ENCODE measurements at places on chromosomes 11 and 22. TPM values are rescaled to one million over a fixed set of nuclear protein-coding genes. Genes with fewer than 3 reads are reported as not detected.

- H3K4me3 ChIP-seq = no peak overlapping the region
- H3K27me3 ChIP-seq = no peaks in the 10 kb centered on the region
- DNase-seq = no peak
- H3K27ac ChIP-seq = peak overlapping the region; percentile 89
- no peaks in the 10 kb centered on the region for H3K36me3 ChIP-seq
These were observed 17.9 kb downstream of the POLR3H start for GRCh38 chr22:41526226-41526829.

DNA sequence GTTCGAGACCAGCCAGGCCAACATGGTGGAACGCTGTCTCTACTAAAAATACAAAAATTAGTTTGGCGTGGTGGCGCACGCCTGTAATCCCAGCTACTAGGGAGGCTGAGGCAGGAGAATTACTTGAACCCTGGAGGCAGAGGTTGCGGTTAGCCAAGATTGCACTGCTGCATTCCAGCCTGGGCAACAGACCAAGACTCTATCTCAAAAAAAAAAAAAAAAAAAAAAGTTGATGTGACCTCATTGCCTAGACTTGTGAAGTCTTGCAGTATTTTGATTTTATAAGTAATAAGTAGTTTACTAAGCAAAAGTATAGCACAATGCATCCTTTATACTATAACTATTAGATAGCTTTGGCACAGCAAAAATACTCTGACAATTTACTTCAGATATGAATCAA, 9.9 kb upstream of the CUL5 start:
- DNase-seq = no peak
- no peaks in the 10 kb centered on the region for H3K36me3 ChIP-seq
- H3K27me3 ChIP-seq = no peaks in the 10 kb centered on the region
- no peaks in the 10 kb centered on the region for H3K4me1 ChIP-seq
- H3K27ac ChIP-seq = no peak overlapping the region

GRCh38 chr11:2400069-2400761, at the start of gene TSSC4:
Gene TSSC4, plus strand, starts transcription at chr11:2400750. Its CDS starts 1,884 bp downstream, at chr11:2402634.
- H3K36me3 ChIP-seq = no peaks in the 10 kb centered on the region
- peak; percentile 99 for DNase-seq
- no peaks in the 10 kb centered on the region for H3K27me3 ChIP-seq
- H3K27ac ChIP-seq = peak within 1 kb of the TSS; percentile 98
- peak within 1 kb of the TSS; percentile 85 for H3K4me3 ChIP-seq
- H3K4me1 ChIP-seq = peaks cover 4% of the 10 kb centered on the region

GRCh38 chr11:8268530-8269400, 5.1 kb upstream of the LMO1 start:
- no peaks in the 10 kb centered on the region for H3K27me3 ChIP-seq
- no peaks in the 10 kb centered on the region for H3K4me1 ChIP-seq
- H3K27ac ChIP-seq = no peak overlapping the region
- H3K4me3 ChIP-seq = peak overlapping the region; percentile 29

GRCh38 chr11:84720706-84721402, 906.3 kb downstream of the DLG2 start:
- DNase-seq = peak; percentile 45
- no peaks in the 10 kb centered on the region for H3K36me3 ChIP-seq
- H3K27ac ChIP-seq = peak overlapping the region; percentile 48
- no peaks in the 10 kb centered on the region for H3K27me3 ChIP-seq
- H3K4me3 ChIP-seq = peak overlapping the region; percentile 49

- no peak overlapping the region for H3K27ac ChIP-seq
- H3K4me1 ChIP-seq = peaks cover 1% of the 10 kb centered on the region
- no peak overlapping the region for H3K4me3 ChIP-seq
- no peaks in the 10 kb centered on the region for H3K36me3 ChIP-seq
These were observed 34.7 kb downstream of the NECTIN1 start for GRCh38 chr11:119694334-119694733.

GRCh38 chr22:35538801-35539321, 1.8 kb upstream of the RASD2 start:
- DNase-seq = no peak
- no peaks in the 10 kb centered on the region for H3K36me3 ChIP-seq
- no peaks in the 10 kb centered on the region for H3K27me3 ChIP-seq

DNA sequence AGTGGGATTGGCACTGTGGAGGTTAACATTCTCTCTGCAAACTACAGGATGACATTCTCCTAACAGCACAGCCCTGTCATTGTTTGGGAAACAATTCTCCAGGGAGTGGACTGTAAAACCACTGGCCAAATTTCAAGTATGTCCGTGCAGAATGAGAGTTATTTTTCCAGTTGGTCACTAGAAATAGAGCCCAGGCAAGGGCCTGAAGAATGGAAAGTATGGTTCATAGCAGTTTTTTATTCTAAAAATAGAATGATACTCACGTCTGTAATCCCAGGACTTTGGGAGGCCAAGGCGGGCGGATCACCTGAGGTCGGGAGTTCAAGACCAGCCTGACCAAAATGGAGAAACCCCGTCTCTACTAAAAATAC, 39.0 kb upstream of the CD44 start:
- H3K4me3 ChIP-seq = no peak overlapping the region
- H3K36me3 ChIP-seq = no peaks in the 10 kb centered on the region
- no peak overlapping the region for H3K27ac ChIP-seq
- H3K27me3 ChIP-seq = no peaks in the 10 kb centered on the region

- no peaks in the 10 kb centered on the region for H3K27me3 ChIP-seq
- peaks cover 2% of the 10 kb centered on the region for H3K4me1 ChIP-seq
- no peaks in the 10 kb centered on the region for H3K36me3 ChIP-seq
- no peak overlapping the region for H3K4me3 ChIP-seq
- no peak overlapping the region for H3K27ac ChIP-seq
- DNase-seq = no peak
These were observed 123.1 kb downstream of the ARHGAP42 start for GRCh38 chr11:100810146-100810545.

GRCh38 chr22:37951305-37951704, 2.1 kb downstream of the C22orf23 start:
- DNase-seq = no peak
- no peak overlapping the region for H3K27ac ChIP-seq
- H3K4me1 ChIP-seq = peaks cover 7% of the 10 kb centered on the region
- no peak overlapping the region for H3K4me3 ChIP-seq
- no peaks in the 10 kb centered on the region for H3K27me3 ChIP-seq
- H3K36me3 ChIP-seq = no peaks in the 10 kb centered on the region

DNA sequence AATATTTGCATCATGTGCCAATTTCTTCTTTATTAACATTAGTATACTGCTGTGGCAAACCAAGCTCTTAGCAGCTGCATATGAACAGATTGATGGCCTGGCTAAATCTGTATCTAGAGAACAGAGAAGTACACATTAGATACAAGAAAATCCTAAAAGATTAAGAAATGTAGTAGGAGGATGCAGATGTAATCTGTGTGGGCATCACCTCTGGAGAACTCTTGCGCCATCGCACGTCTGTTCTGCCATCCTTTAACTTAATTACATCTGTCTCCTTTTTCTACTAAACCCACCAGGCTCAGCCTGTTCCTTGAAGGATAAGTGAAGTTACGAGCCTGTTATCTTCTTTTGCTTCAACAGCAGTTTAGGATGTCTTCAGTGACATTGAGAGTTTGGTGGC, 196.4 kb upstream of the PITPNB start:
- H3K27ac ChIP-seq = no peak overlapping the region
- no peaks in the 10 kb centered on the region for H3K27me3 ChIP-seq
- DNase-seq = no peak
- H3K36me3 ChIP-seq = no peaks in the 10 kb centered on the region
- H3K4me3 ChIP-seq = no peak overlapping the region

DNA sequence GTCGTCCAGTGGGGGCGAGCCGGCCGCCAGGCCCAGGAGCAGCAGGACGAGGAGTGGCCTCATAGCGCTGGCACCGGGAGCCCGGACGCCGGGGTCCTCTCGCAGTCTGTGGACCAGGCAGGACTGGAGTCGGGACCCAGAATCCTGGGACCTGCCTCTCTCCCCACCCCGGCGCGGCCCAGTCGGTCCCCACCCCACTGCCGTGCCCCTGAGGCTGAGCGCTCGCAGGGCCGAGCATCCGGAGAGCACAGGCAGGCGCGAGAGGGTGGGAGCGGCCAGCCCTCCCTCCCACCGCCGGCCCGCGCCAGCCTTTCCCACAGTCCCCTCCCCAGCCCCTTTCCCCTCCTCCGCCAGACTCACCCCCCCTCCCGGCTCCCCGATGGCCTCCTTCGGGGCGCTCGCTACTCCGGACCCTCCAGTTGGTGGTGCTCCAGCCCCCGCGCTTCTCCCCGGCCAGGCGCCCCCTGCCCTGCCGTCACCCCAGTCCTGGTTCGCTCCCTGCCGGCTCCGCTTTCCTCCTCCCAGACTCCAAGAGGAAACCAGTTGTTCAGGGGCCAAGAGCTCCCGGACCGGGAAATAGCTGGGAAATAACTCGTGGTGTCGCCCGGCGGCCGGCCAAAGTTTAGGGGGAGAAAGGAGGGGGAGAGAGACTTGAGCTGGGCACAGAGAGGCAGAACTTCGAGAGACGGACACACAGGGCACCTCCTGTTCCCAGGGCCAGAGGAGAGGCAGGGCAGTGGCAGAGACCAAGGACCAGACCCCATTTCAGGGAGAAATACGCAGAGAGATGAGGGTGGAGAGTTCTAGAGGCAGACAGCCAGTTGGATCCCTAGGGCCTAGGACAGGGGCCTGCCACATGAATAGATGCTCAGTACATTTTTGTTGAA, at the start of gene C1QTNF5:
TSS of gene C1QTNF5 (minus strand) at position 549 of the 887 bp plus-strand sequence. CDS start at position 63, 486 bp downstream.
- H3K4me3 ChIP-seq = peak within 1 kb of the TSS; percentile 53
- H3K36me3 ChIP-seq = no peaks in the 10 kb centered on the region
- H3K27me3 ChIP-seq = no peaks in the 10 kb centered on the region
- H3K27ac ChIP-seq = peak within 1 kb of the TSS; percentile 20
- DNase-seq = peak; percentile 85

- H3K27ac ChIP-seq = peak overlapping the region; percentile 59
- H3K27me3 ChIP-seq = no peaks in the 10 kb centered on the region
- peaks cover 6% of the 10 kb centered on the region for H3K4me1 ChIP-seq
- no peak overlapping the region for H3K4me3 ChIP-seq
- H3K36me3 ChIP-seq = no peaks in the 10 kb centered on the region
These were observed 25.4 kb upstream of the SMTN start for GRCh38 chr22:31055635-31056159.

GRCh38 chr22:21698430-21699329, 32.9 kb downstream of the PPIL2 start:
- H3K36me3 ChIP-seq = no peaks in the 10 kb centered on the region
- H3K27ac ChIP-seq = no peak overlapping the region
- DNase-seq = no peak
- no peak overlapping the region for H3K4me3 ChIP-seq
- no peaks in the 10 kb centered on the region for H3K4me1 ChIP-seq

DNA sequence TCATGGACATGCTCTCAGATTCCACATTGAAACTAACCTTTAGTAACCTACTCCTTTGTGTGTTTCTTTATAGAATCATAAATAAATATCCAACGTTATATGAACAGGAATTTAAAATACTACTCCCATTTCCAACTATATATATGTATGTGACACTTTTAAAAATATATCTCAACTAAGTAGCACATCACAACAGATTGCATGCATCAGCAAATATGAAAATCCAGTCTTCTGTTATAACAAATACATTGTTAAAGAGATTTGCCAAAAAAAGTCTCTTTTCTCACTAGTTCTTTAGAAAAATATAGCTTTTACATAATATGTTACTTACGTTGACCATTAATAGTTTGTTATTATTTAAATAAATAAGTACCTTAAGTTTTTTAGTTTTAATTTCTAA, 1608.6 kb upstream of the RAG2 start:
- H3K4me3 ChIP-seq = no peak overlapping the region
- no peaks in the 10 kb centered on the region for H3K27me3 ChIP-seq
- H3K27ac ChIP-seq = no peak overlapping the region
- no peaks in the 10 kb centered on the region for H3K36me3 ChIP-seq

DNA sequence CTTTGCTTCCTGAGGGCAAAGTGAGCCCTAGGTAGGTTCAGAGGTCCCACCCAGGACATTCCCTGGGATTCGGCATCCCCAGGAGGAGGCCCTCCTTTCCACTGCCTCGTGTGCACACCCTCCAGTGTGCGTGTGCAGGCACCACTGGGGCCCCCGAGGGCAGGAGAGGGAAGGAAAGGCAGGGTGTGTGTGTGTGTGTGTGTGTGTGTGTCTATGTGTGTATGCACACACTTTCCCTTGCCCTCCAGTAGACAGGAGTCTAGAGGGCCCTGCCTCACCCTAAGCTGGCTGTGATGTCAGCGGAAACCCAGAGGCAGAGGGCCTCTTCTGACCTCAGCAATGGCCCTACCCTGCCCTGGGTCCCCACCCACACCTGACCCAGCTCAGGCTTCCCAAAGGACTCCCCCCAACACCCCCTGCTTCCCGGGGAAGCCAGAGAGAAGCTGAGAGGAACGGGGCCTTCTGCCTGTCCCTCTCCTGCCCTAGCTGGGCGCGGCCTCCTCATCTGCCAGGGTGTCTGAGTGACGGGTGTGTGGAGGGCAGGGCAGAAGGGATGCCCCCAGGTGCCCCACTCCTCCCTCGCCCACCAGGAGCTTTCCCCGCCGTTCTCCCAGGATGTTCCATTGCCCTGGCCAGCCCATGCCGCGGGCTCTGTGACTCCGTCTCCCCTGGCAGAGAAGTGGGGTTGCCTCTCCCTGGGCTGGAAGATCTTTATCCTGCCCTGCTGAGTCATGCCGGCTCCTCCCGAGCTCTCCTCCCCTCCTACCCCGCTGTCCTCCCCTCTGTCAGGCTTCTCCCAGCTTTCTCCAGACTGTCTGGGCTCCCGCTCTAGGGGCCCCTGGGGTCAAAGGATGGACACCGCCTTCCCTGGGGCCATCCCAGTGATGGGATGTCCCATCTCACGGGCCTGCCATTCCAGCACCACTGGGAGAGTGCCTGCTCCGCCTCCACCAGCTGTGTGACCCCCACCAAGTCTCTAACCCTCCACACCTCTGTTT, 6.0 kb upstream of the CLCF1 start:
- H3K36me3 ChIP-seq = no peaks in the 10 kb centered on the region
- DNase-seq = peak; percentile 22
- no peak overlapping the region for H3K27ac ChIP-seq
- no peak overlapping the region for H3K4me3 ChIP-seq
- no peaks in the 10 kb centered on the region for H3K27me3 ChIP-seq

GRCh38 chr11:109957000-109957399, 136.2 kb upstream of the ZC3H12C start:
- no peak for DNase-seq
- peaks cover 4% of the 10 kb centered on the region for H3K4me1 ChIP-seq
- H3K27me3 ChIP-seq = no peaks in the 10 kb centered on the region
- H3K4me3 ChIP-seq = no peak overlapping the region
- H3K27ac ChIP-seq = no peak overlapping the region

DNA sequence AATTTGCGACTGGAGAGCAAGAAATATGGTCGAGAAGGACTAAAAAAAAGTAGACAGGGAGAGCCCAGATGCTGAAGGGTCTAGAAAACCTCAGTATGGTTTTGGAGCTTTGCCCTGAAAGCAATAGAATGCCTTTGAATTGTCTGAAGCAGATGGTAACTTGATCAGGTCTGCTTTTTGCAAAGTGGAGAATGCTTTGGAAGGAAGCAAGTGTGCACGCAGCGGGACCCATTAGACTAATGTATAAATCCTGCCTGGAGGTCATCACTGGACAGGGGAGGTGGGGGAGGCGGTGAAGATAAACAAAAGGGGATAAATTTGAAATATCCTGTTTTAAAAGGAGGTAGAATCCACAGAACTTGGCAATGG, 757 bp upstream of the HINFP start:
- H3K4me1 ChIP-seq = peaks cover 10% of the 10 kb centered on the region
- peak overlapping the region; percentile 47 for H3K4me3 ChIP-seq
- H3K36me3 ChIP-seq = no peaks in the 10 kb centered on the region
- H3K27me3 ChIP-seq = no peaks in the 10 kb centered on the region
- peak overlapping the region; percentile 79 for H3K27ac ChIP-seq

The CEP57 gene
- total RNA-seq = 43.2 TPM

The E2F8 gene
- total RNA-seq = 0.20 TPM

The UPK3A gene
- total RNA-seq = not detected

The OR2D2 gene
- not detected for total RNA-seq

The GGTLC3 gene
- not detected for total RNA-seq

The TP53AIP1 gene
- total RNA-seq = 1.5 TPM

The CHST1 gene
- 3.8 TPM for total RNA-seq

The LDHAL6A gene
- total RNA-seq = 0.48 TPM
